ENCODE measurements at places on chromosomes 12 and 14.

DNA sequence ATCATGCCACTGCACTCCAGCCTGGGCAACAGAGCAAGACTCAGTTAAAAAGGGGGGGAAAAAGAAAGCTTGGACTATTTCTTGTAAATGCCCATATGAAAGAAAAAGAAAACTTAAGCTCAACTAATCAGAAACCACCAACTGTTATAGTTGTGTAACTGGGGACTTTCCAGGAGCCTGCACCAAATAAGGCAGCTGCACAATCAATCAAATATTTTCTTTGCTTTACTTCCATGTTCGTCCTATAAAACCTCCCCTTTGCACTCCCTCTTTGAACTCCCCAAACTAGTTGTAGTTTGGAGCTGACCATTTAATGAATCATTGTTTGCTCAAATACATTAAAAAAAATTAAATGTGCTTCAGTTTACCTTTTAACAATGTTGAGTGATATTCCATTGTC is 54.9 kb downstream of the OTOGL start:
- peak; percentile 13 for DNase-seq

DNA sequence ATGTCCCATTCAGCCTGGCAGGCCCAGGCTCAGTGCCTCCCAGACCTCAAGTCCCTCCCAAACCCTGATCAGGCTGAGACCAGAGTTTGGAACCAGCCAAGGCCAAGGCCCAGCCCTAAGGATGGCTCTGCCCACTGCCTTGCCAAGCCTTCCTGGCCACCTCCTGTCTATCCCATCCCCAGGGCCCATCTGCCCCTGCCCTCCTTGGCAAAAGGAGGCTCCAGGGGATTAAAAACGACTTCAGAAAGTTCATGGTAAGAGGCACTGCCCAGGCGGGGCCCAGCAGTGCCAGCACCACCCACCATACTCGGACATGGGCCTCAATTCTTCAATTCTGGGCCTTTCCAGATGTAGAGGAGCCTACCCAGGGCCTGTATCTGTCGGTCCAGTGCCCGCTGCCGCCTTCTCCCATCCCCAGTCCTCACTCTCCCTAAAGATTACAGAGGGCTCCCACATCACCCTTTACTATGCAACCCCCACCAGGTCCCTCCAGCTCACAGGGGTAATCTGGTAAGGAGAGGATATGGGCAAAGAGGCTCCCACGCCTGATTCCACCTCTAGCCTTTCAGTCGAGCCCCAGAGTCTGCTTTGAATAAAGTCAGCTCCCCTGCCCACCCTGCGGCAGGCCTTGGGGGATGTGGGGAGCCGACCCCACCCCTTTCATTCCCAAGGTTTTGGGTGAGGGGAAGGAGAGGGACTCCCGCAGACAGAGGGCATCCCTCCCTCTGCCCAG is 932 bp downstream of the ADCY6 start:
- DNase-seq: no peak

DNA sequence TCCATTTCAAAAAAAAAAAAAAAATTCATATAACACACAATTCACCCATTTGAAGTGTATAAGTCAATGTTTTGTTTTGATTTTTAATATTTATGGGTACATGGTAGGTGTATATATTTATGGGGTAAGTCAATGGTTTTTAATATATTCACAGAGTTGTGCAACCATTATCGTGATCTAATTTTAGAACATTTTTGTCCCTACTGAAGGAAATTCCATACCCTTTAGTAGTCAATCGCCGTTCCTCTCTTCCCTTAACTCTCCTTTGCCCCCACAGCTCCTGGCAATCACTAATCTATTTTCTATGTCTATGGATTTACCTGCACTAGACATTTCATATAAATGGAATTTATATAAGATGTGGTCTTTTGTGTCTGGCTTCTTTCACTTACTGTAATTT is 92.8 kb downstream of the TRAFD1 start:
- no peak for DNase-seq

- peak; percentile 13 for DNase-seq
Observed at GRCh38 chr14:35387219-35387618, 17.3 kb downstream of the NFKBIA start.

DNA sequence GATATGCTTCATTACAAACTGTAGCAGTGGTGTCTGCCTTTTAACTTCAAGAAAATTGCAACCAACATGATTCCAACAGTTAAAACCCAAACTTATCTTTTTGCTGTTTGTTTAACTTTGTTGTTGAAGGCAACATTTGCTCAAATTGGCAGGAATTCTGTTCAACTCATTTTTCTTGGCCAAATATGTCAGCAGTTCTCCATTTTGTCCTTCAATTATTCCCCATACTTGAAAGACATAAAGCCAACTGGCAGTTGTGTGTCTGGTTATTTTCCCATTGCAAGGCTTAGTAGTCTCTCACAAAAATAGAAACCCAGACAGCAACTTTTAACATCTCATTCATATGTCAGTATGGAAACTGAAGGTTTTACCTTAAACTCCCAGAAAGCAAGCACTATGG is 146.3 kb downstream of the LRIG3 start:
- DNase-seq: no peak

GRCh38 chr12:120381752-120382419 is 12.9 kb upstream of the MSI1 start:
- DNase-seq: no peak

DNA sequence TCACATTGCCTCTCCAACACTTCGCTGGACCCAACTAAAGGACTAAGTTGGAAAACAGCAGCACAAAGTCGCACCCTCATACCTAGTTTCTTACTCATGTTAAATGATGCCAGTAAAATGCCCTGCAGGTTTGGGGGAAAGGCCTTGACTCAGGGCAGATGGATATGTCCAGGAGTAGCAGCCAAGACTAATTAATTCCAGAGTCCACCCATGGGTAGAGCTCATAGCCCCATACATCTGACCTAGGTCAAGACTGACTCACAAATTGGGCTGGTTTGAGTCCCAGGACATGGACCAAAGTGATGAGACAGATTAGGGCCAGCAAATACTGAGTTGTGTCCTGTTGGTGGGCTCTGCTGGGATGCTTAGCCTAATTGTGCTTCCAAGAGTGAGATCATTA is 224.0 kb upstream of the BTG1 start:
- DNase-seq: no peak

DNA sequence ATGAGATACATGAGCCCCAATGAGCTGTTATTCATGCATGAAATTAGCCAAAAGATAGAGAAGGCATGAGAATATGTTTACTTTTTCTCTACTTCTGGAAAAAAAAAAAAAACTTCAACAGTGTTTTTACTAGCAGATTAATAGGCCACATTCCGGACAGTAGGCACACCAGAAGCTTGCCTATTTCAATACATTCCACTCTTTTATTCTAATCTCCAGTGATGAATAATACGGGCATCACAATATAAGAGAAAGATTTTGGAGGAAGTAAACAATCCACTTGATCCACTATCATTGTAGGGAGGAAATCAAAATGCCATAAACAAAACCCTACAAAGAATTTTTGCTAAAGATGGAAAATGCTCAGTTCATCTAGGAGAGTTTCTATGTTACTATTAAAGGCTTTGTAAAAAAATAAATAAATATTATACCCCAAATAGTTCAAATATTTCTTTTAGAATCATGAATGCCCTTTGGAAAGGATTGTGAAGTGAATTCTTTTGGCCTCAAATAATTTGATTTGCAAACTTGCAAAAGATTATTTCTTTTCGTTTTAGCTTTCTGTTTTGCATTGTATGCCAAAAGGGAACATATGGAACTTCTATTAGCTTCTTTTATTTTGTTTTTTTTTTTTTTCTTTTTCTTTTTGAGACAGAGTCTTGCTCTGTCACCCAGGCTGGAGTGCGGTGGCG is 232.6 kb downstream of the EPS8 start:
- no peak for DNase-seq

DNA sequence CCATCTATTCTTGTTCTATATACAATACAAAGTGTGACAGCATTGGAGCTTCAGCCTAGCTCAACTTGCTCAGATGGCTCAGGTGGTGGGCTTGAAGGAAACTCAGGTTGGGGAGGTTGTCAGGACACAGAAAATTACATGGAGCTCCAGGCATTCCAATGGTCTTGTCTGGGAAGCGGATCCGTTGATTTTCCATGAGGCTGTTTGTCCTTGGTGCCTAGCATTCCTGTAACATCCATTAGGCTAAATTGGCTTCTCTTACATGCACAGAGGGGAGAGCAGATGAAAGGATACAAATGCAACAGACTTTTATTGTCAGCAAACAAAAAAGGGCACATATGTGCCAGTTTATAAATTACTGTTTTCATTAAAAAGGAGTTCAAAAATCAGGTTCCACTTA is 75.5 kb upstream of the OTX2 start:
- no peak for DNase-seq

DNA sequence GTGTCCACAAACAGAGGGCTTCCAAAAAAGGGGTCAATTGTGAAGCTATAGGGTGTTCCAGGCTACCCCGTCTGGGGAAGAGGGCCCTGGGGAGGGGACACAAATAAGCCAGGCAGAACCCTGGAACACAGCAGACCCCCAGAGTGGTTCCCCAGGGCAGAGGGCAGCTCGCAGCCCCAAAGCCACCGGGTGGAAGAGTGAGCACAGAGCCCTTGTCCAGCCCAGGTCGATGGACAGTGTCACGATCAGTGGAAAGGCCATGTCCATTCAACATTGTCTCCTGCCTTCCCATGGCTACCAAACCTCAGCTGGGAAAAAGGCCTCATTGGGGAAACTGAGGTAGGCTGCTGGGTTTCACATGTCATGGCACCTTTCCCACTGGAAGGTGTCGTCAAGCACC is 131.4 kb downstream of the DICER1 start:
- DNase-seq: no peak

DNA sequence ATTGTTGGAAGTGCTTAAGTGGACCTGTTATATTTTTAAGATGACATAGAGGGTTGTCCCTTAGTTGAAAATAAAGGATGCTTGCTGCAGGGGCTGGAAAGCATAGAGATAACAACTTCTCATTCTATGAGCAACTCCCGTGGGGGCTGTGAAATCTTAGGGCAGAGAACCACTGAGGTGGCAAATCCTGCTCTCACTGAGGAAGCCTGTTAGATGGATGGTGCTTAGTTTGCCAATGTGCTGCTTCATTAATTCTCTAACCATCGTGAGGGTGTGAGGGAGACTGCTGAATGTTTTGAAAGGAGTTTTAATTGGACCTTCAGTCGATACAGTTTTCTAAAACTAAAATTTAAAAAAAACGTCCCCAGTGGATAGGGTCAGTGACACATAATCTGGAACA is 46.5 kb downstream of the PTPRO start:
- no peak for DNase-seq

GRCh38 chr14:64705381-64706118 is 1.3 kb downstream of the PLEKHG3 start:
- peak; percentile 64 for DNase-seq

GRCh38 chr14:50740856-50741255 is 72.8 kb upstream of the SAV1 start:
- no peak for DNase-seq

GRCh38 chr12:24617471-24617870 is 331.4 kb downstream of the BCAT1 start:
- no peak for DNase-seq

DNA sequence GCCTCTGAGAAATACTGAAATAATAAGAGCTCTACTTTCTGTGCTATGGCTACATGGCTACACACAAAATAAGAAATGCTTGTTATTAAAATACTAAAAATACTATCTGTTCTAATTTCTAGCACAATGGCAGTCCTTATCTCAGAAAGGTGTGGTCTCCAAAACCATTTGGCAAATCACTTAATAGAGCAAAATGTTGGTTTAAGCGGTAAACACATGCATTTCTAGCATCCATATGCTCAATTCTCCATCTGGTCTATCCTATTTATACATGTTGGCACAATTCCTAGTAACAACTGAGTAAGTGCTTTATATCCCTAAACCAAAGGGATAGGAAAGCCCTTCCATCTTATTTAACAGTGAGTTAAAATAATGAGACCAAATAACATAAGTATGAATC is 107.0 kb downstream of the PAPLN start:
- DNase-seq: no peak

All from suppressor macrophage treated with lipopolysaccharide for 1 hour (primary cell).